Iris pigment epithelial cell (primary cell): ENCODE measurements at places on chromosomes 12 and 14.

DNA sequence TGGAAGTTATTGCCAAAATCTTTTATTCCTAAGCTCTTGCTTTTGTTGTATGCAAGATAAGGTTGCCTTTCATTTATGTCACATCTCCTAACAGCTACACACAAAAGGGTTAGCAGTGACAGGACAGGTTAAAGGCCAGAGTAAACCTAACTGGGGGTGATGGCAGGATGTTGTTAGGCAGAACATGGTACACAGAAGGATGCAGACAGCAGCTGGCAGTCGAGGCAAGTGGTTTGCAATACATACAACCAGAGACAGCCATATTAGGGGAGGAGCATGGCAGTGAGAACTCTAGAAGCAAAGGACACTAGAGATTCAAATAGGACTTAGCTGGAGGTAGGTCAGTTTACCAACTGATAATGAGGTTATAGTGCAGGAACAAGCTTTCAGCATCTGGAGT, 2.7 kb upstream of the ABCD2 start:
- DNase-seq: no peak

- peak; percentile 4 for DNase-seq
Measured at GRCh38 chr12:97960741-97961608, 498.4 kb downstream of the RMST start.

DNA sequence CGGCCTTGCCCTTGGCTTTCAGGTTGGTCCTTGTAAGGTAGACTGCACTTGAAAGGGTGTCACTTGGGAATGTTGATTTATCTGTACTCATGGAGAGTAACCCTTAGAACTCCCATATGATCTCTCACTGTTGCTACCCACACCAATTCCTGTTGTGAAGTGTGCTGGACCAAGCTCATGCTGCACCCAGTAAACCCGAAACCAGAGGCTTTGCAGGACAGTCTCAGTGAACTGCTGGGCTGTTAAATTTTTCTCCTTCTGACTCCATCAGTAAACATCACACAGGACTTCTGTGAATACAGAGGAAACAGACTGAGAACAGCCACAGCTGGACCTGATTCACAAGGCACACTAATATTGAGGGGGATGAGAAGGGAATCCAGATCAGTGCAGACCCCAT, 783.0 kb downstream of the TMEM121 start:
- DNase-seq: no peak

GRCh38 chr12:49901026-49901425, 2.7 kb downstream of the FAIM2 start:
- DNase-seq: no peak

GRCh38 chr12:120356567-120357030, 12.4 kb downstream of the MSI1 start:
- DNase-seq: peak; percentile 83

DNA sequence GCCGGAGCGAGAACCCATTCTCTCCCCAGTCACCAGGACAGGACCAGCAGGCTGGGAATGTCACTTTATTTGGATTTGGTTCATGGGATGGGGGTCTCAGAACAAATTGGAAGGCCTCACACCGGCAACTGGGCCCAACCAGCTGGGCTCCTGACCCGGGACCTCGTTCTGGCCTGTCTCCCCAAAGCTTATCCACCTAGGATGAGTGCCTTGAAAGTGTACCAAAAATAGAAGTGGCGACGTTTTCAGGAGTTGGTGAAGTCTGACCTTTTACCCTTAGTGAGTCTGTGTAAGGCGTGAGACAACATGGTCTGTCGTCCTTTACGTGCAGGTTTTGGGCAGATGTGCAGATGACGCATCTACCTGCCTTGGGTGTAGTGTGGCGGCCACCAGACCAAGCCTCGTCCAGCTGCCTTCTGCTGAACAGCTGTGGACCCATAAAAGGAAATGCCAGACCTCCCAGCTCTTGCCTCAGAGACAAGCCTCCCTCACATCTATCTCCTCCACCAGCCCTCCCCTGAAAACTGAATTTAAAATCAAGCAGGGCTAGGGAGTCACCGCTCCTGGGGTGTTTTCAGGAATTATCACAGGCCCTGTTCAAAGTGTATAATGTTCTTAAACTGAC, 36.6 kb upstream of the CLMN start:
- no peak for DNase-seq

- no peak for DNase-seq
Measured at GRCh38 chr14:63212776-63213500, 8.7 kb downstream of the RHOJ start.

DNA sequence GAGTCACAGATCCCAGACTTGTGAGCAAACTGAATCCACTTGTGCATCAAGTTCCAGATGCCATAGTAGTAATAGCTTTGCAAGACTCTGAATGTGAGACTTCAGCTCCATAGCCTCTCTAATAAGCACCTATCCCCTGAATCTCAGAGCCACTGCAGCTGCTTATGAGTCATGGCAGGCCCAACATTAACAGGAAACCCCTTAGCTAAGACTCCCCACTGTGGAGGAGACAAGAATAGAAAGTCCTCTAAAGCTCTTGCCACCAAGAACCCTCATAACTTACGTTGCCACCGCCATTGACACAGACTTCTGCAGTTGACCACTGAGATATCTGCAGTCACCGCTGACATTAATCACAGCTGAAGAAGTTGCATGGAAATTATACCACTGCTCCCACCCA, 62.9 kb upstream of the PDE3A start:
- DNase-seq: peak; percentile 57

DNA sequence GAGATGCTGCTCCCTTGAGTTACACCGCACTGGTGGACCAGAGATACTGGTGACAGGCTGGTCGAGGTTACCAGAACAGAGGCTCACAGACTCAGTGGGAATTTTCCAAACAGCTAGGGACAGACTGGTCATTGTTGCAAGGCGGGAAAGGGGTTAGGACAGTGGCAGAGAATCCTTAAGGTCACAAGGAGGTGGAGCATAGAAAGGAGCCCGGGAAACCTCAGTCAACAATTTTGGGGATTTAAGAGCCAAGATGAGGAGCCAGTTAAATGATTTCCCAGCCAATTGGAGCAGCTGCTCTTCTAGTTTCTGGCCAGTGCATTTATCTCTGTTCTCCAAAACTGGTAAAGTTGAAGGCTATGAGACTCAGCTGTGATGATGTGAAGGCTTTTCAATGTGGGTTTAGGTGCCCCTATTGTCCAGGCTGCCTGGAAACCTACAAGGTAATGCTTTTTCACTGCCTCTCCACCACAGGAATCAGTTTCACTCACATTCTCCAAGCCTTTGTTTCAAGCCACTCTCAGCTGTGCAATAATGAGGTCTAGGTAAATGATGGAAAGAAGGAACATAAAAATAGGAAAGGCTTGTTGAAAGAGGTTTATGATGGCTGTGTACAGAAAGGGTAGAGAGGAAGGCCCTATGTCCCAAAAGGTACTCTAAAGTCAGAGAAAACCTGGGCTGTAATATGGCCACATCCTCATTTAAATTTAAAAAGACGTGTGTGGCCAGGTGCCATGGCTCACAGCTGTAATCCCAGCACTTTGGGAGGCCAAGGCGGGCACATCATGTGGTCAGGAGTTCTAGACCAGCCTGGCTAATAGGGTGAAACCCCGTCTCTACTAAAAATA, 7.0 kb upstream of the TNS2 start:
- DNase-seq: no peak

GRCh38 chr14:80978403-80978802, 23.0 kb downstream of the TSHR start:
- DNase-seq: no peak

DNA sequence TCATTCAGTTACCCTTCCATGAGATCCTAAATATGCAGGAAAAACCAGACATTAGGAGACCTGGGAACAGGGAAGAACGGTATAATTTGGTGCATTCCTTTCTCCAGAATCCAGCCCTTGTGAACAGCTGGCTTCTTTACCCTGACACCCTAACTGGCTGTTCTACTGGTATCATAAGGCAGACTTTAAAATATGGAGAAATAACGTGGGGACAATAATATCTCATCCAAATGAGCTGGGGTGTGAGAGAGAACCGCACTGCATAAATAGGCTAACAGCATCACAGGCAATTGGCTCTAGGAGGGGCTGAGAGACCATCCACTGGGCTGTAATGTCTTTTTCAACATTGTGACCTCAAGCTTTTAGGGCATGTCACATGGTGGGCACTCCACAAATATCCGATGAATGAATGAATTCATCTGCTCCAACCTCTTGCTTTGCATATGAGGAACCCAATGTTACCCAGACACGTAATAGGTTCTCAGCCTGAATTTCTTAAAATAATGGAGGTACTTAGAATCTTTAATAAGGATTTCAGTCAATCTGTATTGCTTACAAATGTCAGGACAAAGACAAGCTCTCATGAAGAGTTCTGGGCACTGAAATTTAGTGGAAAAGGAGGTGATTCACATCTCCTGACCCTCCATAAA, 157.9 kb downstream of the SAMD4A start:
- no peak for DNase-seq

DNA sequence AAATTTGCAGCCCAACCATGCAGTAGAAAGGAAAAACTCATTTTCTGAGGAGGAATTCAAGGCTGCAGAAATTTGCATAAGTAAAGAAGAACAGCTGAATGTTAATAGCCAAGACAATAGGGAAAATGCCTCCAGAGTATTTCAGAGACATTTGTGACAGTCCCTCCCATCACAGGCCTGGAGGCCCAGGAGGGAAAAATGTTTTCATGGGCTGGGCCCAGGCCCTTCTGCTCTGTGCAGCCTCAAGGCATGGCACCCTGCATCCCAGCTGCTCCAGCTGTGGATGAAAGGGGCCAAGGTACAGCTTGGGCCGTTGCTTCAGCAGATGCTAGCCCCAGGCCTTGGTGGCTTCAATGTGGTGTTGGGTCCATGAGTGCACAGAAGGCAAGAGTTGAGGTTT, 62.3 kb downstream of the ATXN7L3B start:
- DNase-seq: no peak

GRCh38 chr12:18281941-18282340, 20.6 kb downstream of the PIK3C2G start:
- DNase-seq: peak; percentile 7

- no peak for DNase-seq
Measured at GRCh38 chr12:84692071-84692470, 220.5 kb downstream of the SLC6A15 start.

DNA sequence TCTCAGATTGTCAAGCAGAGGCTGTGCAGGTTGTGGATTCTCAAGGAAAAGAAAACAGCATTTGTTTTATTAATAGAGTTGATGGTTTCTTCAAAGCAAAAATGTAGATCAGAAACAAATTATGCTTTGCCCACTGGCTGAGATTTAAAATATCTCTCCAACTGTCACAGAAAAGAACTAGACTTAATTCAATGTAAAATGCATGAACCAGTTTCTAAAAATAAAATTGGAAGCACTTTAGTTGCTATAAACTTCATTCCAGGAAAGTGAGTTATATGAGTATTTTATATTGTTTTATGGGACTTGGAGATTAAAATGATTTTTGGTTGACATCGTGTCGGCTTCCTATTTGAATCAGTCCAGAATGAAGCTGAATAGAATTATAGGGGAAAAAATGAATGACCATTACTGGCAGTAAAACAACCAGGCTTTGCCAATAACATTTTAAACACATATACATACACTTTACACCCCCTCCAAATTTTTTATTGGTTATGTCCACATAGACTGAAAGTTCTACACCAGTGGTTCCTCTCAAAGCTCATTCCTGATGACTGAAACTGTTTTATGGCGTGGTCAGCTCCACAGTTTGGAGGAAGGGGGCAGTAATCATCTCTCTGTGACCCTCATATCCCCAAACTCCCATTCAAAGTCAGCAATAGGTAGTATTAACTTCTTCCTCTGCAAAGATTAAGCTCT, 55.5 kb upstream of the DAAM1 start:
- DNase-seq: peak; percentile 10
